ENCODE measurements at places on chromosomes 11 and 22.

- no peak for DNase-seq
These were observed 182.7 kb upstream of the SNX19 start for GRCh38 chr11:131099013-131099412.

- DNase-seq, result no peak
These were observed 456 bp upstream of the PARVB start for GRCh38 chr22:44023404-44024287.

GRCh38 chr11:18229501-18229900 is 7.1 kb downstream of the SAA4 start:
- no peak for DNase-seq

DNA sequence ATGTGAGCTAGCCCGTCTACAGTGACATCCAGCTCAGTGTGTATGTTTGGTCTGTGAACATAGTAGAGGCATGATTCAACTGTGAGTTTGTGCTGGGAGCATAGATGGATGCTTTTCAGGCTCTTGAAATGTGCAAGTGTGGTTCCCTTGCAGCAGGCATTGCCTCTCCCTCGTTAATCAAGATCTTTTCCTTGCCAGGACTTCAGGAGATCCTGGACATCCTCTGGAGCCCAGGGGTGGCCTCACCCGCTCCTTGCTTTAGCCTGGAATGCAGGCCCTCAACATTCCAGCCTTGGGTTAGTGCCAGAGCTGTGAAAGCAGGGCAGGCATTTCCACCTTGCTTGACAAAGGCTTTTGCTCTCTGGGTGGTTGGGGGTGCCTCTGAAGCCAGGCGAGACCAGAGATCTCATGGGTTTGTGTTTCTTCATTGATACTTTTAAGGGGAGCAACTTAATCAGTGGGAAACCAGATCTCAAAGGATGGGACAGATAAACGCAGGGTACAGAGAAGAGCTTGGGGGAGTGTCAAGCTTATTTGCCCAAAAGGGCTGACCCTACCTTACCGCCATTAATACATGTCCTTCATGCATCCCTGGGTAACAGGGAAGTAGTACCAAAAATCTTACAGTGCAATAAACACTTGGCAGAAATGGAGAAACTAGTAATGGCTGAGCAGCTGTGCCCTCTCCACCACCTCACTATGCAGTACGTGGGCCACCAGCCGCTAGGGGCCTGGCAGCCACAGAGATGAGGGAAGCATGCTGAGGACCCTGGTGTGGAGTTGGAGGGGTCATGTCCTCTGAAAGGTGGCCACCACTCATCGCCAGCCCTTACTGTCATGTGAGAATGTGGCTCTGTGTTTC is 72.1 kb downstream of the PTPRJ start:
- peak; percentile 3 for DNase-seq

GRCh38 chr11:59088162-59088561 is 2.1 kb downstream of the GLYATL1B start:
- DNase-seq, result no peak

- DNase-seq, result no peak
These were observed 39.8 kb downstream of the LRRC32 start for GRCh38 chr11:76630600-76631281.

DNA sequence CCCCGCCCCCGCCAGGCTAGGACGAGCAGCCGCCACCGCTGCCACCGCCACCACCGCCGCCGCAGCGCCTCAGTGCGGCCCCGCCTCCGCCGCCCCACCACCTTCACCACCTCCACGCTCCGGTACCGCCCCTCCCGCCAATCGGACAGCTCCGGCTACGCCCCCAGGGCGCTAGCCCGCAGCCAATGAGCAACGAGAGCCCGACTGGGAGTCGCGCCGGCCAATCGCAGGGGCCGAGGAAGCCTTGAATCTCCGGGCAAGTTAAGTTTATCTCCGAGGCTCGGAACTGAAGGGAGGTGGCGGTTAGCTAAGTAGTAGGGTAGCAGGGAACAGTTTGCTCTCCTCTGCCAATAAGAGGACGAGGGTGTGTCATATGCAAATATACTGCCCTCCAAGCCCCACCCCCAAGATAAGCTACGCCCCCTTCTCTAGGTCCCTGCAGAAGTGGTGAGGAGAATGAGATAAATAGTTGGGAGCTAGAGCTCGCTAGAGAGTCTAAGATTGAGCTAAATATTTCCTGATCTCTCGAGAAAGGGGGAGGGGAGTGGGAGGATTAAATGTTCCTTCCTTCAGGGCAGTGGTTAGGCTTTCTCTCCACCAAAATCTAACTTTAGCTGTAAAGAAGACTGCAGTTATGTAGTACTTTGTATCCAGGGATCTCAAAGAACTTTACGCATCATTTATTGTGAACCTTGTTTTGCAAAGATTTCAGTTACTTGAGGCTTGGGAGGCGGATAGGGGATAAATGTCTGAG is at the start of gene SESN3:
Gene SESN3, minus strand, starts transcription at position 76 of the 754 bp plus-strand sequence. CDS start 342 bp downstream, outside the sequence.
- peak; percentile 100 for DNase-seq

GRCh38 chr11:94325681-94326080 is 21.3 kb downstream of the IZUMO1R start:
- DNase-seq, result no peak

DNA sequence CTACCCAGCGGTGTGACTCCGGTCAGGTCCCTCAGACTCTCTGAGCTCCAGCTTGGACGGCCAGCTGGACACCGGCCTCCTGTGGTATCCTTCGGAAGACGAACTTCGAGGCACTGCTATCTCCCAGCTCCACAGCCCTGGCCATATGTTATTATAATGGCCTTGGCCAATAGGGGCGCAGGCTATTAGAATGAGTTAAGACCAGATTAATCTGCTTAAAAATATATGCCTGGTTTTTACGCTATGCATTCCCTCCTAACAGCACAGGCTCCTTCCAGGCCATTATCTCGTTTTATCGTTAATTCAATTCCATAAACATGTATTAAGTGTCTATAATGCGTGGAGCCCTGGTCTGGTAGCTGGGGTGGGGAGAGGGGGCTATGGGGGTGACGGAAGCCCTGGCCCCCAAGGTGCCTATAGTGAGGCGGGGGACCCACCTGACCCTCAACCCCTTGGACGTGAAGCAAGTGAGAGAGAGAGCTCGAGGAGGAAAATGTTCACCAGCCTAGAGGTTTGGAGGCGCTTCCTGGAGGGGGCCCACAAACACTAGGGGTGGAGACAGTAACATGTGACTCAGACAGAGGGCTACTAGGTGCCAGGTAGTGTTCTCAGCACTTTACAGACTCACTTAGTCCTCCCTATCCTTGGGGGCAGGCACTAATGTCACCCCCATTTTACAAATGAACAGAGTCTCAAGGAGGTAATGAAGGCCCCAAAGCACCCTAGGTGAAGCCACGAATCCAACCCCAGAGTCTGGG is 37.5 kb upstream of the TCF20 start:
- no peak for DNase-seq

DNA sequence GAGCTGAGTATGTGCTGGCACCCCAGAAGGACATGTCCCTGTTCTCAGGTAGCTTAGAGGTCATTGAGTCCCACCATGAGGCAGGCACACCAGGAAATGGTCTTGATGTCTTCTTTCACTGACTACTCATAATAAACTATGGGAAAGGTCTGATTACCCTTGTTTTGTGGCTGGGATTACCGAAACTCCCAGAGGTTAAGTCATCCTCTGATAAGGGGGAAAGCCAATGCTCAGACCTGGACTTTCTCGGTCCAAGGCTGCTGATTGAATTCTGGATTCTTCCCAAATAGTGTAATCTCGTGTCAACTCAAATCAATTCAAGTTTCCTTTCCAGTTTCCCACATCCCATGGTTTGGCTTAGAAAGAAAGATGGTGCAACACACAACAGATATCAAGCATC is 3.7 kb upstream of the CD44 start:
- DNase-seq, result no peak

DNA sequence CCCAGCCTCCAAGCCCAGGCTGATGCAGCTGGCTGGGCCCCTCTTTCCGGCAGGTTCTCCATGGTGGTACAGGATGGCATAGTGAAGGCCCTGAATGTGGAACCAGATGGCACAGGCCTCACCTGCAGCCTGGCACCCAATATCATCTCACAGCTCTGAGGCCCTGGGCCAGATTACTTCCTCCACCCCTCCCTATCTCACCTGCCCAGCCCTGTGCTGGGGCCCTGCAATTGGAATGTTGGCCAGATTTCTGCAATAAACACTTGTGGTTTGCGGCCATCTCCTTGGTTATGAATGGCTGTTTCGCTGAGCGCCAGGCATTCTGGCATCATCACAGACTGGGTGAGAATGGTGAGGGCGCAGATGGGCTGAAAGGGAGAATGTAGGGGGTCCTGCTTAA is 3.6 kb downstream of the PRDX5 start:
- peak; percentile 39 for DNase-seq

- DNase-seq, result no peak
These were observed 3.3 kb upstream of the ARHGAP20 start for GRCh38 chr11:110715541-110715940.

DNA sequence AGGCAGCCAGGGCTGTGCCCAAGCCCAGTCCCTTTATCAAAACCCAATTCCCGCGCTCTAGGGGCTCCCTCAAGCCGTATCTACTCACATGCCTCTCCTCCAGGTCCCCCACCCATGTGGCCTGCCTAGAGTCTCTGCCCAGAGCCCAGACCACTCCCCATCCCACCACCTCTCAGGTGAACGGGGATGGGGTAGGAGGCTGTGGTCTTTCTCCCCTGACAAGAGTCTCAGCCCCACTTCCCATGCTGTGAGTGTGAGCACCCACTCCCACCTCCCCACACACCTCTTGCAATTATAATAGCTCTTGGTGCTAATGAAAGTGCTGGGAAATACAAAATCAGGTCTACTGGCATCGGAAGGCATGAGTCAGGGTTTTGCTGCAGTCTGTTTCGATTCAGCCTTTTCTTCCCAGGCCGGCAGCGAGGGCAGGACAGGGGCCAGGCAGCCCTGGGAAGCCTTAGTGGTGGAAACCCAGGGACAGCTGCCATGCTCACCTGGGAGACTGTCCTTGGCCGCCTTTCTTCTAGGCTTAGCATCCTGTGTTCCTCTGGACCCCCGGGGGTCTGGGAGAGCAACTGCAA is 16.7 kb upstream of the TMPRSS4 start:
- no peak for DNase-seq

GRCh38 chr11:128790196-128790595 is 76.9 kb downstream of the KCNJ1 start:
- DNase-seq, result no peak

DNA sequence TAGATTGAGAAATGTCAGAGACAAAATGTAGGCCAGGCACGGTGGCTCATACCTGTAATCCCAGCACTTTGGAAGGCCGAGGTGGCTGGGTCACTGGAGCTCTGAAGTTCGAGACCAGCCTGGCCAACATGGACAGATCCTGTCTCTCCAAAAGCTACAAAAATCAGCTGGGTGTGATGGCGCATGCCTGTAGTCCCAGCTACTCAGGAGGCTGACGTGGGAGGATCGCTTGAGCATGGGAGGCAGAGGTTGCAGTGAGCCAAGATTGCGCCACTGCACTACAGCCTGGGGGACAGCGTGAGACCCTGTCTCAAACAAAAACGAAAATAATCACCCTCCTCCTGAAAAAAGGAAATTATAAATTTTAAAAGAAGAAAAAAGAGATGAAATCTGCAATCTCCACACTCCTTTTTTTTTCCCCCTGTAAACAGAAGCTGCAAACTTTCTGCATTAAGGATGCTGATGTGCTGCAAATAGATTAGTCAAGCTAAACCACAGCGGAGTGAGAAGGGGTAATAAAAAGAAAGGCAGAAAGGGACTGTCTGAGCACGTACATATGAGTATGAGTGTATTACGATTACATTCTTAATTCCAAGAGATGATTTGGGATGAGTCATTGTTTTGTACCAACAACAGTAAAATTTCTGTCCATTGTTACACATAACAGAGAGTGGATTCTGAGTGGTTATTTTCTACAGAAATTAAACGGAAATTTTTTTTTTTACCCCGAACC is 87.3 kb downstream of the SIK3 start:
- no peak for DNase-seq

- DNase-seq, result no peak
These were observed 11.0 kb upstream of the CACNA1I start for GRCh38 chr22:39559456-39560105.

GRCh38 chr11:112162761-112163546 is 940 bp downstream of the IL18 start:
- no peak for DNase-seq

GRCh38 chr11:17179970-17180369 is 27.8 kb downstream of the PIK3C2A start:
- DNase-seq, result no peak

GRCh38 chr11:78744202-78744601 is 169.5 kb upstream of the NARS2 start:
- no peak for DNase-seq

- no peak for DNase-seq
These were observed 7.1 kb downstream of the CLDN5 start for GRCh38 chr22:19517171-19517500.

All from DMS79 (cell line).